NCI-H2029 treated with DMSO at 0.1 percent for 48 hours (cell line): ENCODE measurements at places on chromosomes 7 and 10.

- DNase-seq: no peak
These were observed 9.3 kb upstream of the AHR start for GRCh38 chr7:17289074-17289645.

DNA sequence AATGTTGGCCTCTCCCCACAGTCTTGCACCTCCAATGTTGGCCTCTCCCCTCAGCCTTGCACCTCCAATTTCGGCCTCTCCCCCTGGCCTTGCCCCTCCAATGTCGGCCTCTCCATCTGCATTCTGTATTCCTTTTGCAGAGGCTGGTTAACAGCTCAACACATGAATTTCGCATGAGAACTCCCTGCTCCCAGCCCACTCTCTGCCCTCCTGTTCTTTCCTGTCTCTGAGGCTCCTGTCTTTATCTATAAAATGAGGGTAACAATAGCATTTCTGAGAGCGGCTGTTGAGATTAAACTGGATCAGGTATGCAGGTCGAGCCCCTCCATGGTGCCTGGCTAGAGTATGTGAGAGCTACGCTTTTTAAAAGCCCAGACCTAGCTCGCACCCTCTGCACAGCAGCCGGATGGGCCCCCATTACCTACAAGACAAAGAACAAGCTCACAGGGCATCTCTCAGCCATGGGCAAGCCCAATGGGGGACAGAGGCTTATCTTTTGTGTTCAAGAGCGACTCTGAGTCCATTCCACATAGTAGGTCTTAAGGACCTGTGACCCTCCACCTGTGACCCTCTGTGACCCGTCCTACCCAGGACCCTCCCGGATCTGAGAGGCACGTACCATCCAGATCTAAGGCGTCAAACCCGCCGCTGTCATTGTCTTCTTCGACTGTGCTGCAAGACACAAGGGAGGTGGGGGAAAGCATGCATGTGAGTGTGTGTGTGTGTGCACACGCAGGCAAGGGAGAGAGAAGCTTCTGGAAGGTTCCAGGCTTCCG is 82.2 kb upstream of the GNA12 start:
- DNase-seq: no peak

GRCh38 chr10:121250995-121251764 is 347.1 kb downstream of the FGFR2 start:
- no peak for DNase-seq

DNA sequence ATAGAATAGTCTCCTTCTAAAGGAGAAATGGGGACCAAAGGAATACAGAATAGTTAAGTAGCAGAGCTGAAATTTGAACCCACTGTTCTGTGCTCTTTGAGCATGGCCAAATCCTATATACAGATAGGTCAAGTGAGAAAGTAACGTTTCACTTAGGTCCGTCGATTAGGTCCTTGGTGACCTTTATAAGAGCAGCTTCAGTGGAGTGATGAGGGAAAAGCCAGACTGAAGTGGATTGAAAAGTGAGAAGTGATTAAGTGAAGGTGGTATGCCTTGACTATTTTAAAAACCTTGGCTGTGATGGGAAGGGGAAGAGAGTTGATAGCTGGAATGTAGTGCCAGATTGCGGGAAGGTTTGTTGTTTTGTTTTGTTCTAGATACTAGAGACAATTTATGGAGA is 10.6 kb upstream of the LSMEM1 start:
- no peak for DNase-seq

GRCh38 chr7:29300026-29300480 is 105.5 kb downstream of the CHN2 start:
- no peak for DNase-seq

- DNase-seq: no peak
These were observed 39.1 kb downstream of the TASOR2 start for GRCh38 chr10:5723692-5724091.

DNA sequence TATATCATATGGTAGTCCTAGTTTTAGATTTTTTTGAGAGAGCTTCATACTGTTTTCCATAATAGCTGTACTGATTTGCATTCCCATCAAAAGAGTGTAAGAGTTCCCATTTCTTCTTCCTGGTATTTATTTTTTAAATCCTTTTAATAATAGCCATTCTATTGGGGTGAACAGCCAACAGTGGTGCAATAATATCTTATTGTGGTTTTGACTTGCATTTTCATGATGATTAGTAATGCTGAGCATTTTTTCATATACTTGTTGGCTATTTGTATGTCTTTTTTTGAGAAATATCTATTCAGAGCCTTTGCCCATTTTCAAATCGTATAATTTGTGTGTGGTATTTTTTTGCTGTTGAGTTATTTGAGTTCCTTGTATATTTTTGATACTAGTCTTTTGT is 167.4 kb downstream of the FZD1 start:
- DNase-seq: no peak

DNA sequence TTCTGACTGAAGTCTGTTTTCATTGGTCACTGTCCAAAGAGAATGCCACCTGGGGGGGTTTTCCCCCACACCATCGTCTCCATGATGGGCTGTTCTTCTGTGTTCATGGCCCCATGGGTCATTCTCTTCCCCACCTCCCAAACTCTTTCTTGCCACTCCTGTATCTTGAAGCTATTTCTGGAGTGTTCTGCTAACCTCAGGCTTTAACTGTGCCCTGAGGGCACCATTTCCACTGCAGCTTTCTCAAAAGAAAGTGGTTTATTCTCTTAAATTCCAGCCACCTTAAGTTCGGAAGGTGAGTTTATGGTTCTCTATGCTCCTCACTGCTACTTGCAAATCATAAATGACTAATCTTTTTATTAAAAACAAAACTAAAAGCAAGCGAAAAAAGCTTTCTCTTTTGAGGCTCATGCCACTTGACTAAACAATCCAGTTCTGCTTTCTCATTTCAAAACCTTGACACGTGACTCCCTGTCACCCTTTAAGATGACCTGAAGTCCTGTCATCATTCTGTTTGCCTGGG is 7.4 kb upstream of the APBB1IP start:
- DNase-seq: no peak

GRCh38 chr10:127980898-127981297 is 74.0 kb downstream of the PTPRE start:
- DNase-seq: no peak
